Stimulated activated CD4-positive, alpha-beta T cell treated with anti-CD3 and anti-CD28 coated beads, Interleukin-4, amount 100 ng/mL, for 1 hour (primary cell): ENCODE measurements at places on chromosomes 7 and 10.
A peak's percentile ranks its signal among the peaks of the same experiment; 100 is the strongest.

DNA sequence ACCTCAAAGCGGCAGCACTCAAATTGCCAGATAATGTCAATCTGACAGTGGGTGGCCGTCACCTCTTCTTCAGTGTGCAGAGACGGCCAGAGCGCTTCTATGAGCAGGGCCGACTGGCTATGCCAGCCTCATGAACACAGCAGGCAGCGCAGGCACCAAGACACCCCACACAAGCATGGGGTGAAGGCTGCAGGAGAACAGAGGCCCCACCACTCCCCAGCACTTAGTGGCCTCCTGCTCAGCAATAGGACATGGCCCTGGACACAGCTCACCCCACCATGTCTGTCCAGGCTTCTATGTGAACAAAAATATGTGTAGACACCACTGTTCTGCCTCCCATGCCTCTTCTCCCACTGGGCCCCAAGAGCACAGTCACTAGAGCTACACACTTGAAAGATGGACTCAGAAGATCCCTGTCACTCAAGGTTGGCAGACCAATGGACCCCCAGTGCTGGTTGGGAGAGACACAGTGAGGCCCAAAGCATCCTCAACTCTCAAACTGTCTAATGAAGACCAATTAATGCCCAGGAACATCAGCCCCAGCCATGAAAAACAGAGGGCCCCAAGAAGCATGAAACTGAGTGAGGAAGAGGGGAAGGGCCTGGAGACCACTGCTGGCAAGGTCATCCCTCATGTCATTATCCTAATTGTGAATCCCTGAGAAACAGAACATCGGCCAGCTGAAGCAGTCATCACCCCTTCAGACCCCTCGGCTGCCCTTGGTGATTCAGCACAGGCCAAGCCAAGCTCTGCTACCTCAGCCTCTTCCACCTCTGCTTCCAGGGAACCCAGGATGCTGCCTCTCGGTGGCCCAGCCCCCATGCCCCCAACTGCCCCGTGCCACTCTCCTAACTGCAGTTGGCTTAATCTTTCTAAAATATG lies 77.7 kb downstream of the GRID1 start:
- no peak for DNase-seq

- no peak for DNase-seq
Measured at GRCh38 chr7:43018446-43018845, 86.3 kb downstream of the MRPL32 start.

- no peak for DNase-seq
Measured at GRCh38 chr7:87029078-87029477, 30.4 kb downstream of the ELAPOR2 start.

- no peak for DNase-seq
Measured at GRCh38 chr7:133051066-133051465, 30.8 kb downstream of the CHCHD3 start.

- DNase-seq: no peak
Measured at GRCh38 chr10:112429654-112430230, 17.0 kb downstream of the ZDHHC6 start.

GRCh38 chr7:136947347-136947746 lies 78.9 kb downstream of the CHRM2 start:
- DNase-seq: no peak

GRCh38 chr10:35262436-35262835 lies 73.9 kb upstream of the CCNY start:
- no peak for DNase-seq

GRCh38 chr7:131765575-131765974 lies 209.1 kb upstream of the PODXL start:
- no peak for DNase-seq

DNA sequence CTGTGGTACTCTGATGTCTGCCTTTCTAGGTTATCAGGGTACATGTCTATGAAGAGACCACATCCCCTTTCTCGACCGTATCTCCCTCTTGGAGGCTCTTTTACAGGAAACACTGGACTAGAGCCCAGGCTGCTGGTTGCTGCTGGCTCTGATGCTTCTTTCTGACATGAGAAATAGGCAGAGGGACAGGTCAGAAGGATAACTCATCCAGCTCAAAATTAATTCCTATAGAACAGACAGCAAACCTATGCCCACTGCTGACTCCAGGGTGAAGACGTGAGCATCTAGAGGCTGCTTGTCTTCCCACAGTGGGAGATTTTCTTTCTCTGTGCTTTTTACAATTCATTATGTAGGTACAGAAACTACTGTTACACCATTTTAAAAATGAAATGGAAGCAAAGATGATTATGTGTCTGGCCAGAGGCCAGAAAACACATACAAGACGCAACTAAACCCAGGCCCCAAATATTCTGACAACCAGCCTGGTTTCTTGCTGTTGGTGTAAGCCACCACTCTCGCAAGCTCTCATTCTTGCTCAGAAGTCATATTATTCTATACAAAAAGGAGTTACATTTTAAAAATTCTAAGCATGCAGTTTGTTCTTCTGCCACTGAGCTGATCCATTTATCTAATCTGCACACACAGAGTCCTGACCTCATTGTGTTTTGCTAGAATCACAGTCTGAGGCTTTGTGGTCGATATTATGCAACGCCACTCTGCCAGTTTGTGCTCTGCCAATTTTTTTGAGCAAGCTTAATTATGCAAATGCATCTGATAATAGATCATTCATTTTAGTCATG lies 424.3 kb downstream of the KIF20B start:
- no peak for DNase-seq

DNA sequence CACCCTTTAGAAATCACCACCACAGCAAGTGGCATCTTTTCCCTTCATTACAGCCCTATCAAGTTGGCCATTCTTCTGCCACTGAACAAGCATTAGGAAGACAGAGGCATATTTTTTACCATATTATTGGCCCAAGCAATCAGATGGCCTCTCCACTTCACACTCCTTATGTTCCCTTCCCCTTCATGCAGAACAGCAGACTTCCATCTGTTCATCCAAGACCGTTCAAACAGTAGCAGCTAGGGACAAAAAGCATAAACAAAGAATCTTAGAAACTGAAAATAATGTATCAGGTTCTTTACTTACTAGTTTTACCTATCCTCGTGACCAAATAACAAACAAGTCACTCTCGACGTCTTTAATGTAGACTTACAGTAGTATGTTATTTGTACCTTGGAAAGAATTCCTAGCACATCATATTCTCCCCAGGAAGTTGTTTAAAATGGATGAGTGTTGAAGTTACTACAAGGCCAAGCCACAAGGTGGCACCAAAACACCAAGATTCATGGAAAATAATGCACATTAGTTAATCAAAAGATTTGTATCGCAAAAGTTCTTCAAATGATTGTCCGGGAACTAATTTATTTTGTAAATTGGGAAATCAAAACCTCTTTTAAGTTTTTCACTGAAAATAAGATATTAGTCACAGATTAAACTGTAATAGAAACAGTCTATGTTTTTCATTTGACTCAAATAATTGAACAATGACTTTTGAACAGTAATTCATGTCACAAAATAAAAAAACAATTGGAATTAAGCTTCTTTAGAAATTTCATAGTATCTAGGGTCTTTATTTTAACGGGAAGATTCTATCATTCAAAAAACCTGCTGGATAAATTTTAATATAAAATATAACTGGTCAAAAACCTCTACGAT lies 112.1 kb downstream of the VPS41 start:
- DNase-seq: peak; percentile 42

- no peak for DNase-seq
Measured at GRCh38 chr10:131944976-131945695, 36.6 kb downstream of the BNIP3 start.

DNA sequence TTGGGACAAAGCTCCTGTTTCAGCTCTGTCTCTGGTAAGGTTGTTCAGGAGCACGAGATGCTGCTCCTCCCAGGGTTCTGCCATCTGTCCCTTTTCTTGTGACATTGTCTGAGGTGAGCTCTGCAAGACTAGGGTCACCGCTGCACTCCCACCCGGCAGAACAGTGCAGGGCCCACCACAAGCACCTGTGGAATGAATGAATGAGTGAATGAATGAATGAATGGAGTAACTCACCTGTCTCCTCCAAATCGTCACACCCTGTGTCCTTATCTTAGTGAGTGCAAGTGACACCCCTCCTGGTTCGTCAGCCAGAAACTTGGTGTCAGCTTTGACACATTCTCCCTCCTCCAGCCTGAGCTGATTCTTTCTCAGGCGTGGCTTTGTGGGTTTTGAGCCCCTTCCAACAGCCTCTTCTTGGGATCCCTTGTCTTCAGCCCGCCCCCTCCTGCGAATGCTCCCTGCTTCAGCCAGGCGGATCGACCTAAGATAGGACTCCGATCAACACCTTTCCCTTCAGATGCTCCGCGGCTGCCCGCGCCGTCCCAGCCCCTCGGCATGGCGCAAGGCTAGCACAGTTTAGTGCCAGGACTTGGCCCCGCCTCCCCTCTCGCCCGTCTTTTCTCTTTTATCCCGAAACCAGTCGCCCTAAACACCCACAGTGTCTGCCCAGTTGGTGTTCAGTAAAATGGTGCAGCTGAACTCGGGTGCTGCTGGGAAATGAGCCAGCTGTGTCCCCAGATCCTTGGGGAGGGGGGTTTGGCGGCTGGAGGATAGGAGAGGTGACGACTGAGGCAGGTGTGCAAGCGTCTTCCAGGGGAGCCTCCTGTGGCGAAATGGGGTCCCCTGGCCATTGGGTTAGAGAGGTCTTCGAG lies 89.3 kb downstream of the BEND7 start:
- peak; percentile 5 for DNase-seq

- DNase-seq: no peak
Measured at GRCh38 chr7:45007571-45008328, 7.7 kb downstream of the CCM2 start.

DNA sequence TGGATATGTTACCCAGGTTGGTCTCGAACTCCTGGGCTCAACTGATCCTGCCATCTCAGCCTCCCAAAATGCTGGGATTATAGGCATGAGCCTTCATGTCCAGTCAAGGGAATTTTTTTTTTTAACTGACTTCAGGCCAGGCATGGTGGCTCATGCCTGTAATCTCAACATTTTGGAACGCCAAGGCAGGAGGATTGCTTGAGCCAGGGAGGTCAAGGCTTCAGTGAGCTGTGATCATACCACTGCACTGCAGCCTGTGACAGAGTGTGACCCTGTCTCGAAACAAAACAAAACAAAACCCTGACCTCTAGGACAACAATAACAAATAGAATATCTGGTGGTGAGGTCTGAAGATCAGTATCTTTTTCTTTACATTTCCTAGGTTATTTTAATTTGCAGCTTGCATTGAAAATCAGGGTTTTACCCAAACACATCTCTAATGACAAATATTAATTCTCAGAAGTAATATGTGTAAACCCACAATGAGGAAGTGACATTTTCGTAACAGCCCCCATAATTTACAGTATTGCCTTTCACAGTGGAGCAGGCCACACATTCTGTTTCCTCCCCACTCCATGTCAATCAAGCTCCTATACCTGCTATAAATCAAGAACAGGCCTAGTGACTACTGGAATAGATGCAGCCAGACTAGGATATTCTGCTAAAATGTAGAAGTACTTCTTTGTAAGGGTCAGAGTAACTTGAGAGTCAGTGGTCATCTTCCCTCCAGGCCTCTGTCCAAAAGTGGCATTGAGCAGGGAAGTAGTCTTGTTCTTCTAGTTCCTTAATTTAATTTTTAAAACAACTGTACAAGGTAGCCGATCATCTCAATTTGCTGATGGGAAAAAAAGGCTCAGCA lies 43.3 kb upstream of the ECHDC3 start:
- no peak for DNase-seq

DNA sequence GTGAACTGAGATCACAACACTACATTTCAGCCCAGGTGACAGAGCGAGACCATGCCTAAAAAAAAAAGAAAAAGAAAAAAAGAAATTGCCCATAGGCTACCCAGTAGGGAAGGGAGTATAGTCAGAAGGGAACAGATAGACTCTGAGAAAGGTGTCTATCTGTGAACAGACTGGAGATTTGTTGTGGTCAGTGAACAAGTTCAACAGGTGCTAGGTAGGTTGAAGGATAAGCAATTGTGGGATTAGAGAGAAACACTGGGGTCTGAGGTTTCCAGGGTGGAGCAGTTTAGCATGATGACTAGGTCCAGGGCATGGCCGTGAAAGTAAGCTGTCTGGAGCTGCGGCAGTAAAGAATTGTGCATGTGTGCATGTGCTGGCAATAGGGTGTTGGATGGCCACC lies 6.9 kb downstream of the LRGUK start:
- no peak for DNase-seq

DNA sequence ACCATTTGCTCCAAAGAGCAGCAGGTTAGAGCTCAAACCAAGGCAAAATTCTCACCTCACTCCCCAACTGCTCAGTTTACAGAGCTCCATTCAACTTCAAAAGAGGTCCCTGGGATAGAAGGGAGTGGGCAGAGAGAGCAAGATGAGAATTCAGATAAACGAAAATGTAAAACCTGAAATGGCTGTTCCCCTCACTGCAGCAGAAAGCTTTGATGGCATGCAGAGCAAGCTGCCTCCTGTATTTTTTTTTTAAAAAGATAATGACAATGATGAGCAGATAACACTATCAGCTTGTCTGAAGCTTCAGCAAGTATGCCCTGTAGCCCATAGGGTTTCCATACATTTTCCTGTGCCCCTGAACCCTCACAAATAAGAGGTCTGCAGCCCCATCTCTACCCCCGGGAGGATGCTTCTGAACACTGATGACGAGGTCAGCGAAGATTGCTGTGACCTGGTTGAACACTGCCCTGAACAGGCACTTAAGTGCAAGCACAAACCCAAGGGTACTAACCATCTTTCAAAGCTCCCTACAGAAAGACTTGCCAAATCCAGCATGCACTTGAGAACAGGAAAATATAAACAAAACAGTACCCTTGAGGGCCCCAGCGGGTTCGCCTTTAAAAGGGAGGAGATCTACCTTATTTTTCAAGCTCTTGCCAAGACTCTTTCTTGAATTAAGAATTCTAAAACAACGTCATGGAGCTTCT lies 81.3 kb downstream of the GLI3 start:
- no peak for DNase-seq

GRCh38 chr10:84395581-84395980 lies 67.2 kb downstream of the CCSER2 start:
- DNase-seq: no peak

DNA sequence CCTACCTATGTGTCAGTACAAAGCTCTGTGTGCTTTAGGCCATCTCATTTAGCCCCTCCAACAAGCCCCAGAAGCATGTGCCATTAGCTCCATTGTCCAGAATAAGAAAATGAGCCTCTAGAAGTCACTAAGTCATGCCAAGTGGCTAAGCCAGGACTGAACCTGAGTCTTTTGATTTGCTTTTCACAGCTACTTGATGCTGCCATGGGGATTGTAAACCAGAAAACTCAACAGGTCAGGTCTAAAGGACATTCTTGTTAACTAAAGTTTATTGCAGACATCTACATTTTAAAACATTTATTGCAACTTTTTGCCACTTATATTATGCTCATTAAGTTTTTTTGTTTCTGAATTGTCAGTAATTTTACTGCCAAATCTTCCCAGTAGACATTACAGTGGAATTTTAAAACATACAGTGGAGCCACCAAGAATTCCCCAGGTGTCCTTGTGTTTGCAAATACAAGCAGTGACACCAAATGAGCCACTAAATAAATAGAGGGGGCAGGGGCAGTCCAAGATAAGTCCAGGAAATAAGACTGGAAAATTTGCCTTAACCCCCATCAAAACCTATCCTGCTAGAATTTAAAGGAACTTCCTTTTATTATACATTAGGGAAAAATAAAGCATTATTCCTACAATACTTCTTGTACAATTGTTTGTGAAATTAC lies 115.9 kb downstream of the RAPGEF5 start:
- no peak for DNase-seq
